ENCODE measurements at places on chromosomes 13 and 19. TPM values are rescaled to one million over a fixed set of nuclear protein-coding genes. Genes with fewer than 3 reads are reported as not detected.

GRIN2D gene
- polyA plus RNA-seq, result 0.13 TPM

PLIN5 gene
- polyA plus RNA-seq, result 3.1 TPM

CNN2 gene
- polyA plus RNA-seq, result 196 TPM

LRRC25 gene
- polyA plus RNA-seq, result 1.2 TPM

CBY2 gene
- polyA plus RNA-seq, result not detected

AXL gene
- polyA plus RNA-seq, result 42.3 TPM

NCAN gene
- polyA plus RNA-seq, result 0.04 TPM

GJB2 gene
- polyA plus RNA-seq, result 0.31 TPM

TMEM150B gene
- polyA plus RNA-seq, result 0.64 TPM

JOSD2 gene
- polyA plus RNA-seq, result 17.4 TPM

CGB2 gene
- polyA plus RNA-seq, result not detected

CBARP gene
- polyA plus RNA-seq, result 0.97 TPM

FOSB gene
- 188 TPM for polyA plus RNA-seq

ZAR1L gene
- polyA plus RNA-seq, result not detected

PEX11G gene
- polyA plus RNA-seq, result 3.1 TPM

PSG2 gene
- not detected for polyA plus RNA-seq

TUBB4A gene
- 2.3 TPM for polyA plus RNA-seq

MYH14 gene
- 74.7 TPM for polyA plus RNA-seq

MAP2K7 gene
- 22.6 TPM for polyA plus RNA-seq

PCID2 gene
- polyA plus RNA-seq, result 73.4 TPM

ESD gene
- 256 TPM for polyA plus RNA-seq

CACNG7 gene
- polyA plus RNA-seq, result not detected
